Spinal cord (tissue), 10 donors: ENCODE measurements at places on chromosomes 12 and 14.

DNA sequence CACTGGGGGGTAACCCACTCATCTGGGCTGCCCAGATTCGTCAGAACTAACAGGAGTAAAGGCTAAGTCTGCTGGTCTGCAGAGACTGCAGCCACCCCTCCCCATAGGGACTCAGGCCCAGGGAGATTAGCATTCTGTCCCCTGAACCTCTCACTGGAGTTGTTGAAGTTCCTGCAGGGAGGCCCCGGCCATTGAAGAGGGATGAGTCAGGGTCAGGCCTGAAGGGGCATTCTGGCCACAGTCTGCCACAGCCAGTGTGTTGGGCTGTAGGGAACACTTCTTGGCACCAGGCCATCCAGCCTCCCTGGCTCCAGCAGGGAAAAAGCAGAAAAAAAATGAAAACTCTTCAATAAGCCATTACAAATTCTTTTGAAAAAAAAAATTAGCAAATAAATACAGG, 35.3 kb downstream of the KLRK1 start:
- DNase-seq: no peak

GRCh38 chr12:117234441-117234840, 44.2 kb upstream of the FBXO21 start:
- no peak for DNase-seq

GRCh38 chr12:109949089-109949488, 47.1 kb downstream of the GIT2 start:
- no peak for DNase-seq

DNA sequence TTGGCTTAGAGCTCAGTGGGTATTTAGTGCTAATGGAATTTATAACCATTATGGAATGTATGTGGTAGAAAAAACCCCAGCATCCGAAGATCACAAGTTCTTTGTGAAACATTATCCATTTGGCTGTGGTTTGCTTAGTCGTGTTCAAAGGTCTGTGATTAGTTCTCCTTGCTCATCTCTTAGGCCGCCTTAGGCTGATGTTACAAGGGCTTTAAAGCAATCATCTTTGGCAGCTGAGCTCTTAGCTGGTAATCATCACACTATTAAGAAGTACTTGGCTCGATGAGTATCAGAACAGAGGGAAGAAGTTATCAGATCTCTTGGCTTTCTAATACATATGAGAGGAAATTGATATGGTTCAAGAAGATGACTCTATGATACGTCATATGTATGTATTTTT, 124.1 kb upstream of the E2F7 start:
- DNase-seq: no peak

- DNase-seq: no peak
Observed at GRCh38 chr12:57723630-57723962, 14.9 kb downstream of the AGAP2 start.

GRCh38 chr12:59196989-59197388, 276.7 kb upstream of the LRIG3 start:
- DNase-seq: no peak

- no peak for DNase-seq
Observed at GRCh38 chr12:127728285-127728684, 538.7 kb upstream of the TMEM132C start.

GRCh38 chr12:46985816-46986215, 93.6 kb upstream of the PCED1B start:
- no peak for DNase-seq

- no peak for DNase-seq
Observed at GRCh38 chr12:182381-182892, 31.5 kb downstream of the SLC6A12 start.
